ENCODE measurements at places on chromosomes 3 and 15. TPM values are rescaled to one million over a fixed set of nuclear protein-coding genes. Genes with fewer than 3 reads are reported as not detected.

DNA sequence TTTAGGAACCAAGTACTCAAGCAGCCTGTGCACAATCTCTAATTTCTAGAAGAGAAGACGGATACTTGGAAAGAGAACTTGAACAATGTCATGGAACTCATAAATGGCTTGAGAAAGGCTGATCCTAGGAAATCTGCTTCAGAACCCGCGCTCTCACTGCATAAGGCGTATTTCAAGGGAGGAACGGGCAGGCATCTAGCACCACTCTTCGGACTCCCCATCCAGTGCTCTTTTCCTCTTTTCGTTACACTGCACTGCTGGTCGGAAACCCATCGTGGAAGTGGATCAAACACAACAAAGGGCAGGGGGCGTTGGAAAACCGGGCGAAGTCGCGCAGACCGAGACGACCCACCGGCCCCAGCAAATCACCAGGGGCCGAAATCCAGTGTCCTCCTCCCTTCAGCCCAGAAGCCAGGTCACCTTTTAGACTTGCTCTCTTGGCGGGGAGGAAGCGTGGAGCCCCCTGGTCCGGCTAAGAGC, 539 bp upstream of the TLNRD1 start:
- H3K4me1 ChIP-seq: peaks cover 10% of the 10 kb centered on the region
- peaks cover 4% of the 10 kb centered on the region for H3K36me3 ChIP-seq
- H3K27me3 ChIP-seq: peaks cover 30% of the 10 kb centered on the region
- no peak for DNase-seq

GRCh38 chr15:45274636-45275380, 22.8 kb downstream of the SLC28A2 start:
- DNase-seq: no peak
- H3K27me3 ChIP-seq: peaks cover 14% of the 10 kb centered on the region
- no peaks in the 10 kb centered on the region for H3K36me3 ChIP-seq
- H3K4me3 ChIP-seq: no peak overlapping the region

DNA sequence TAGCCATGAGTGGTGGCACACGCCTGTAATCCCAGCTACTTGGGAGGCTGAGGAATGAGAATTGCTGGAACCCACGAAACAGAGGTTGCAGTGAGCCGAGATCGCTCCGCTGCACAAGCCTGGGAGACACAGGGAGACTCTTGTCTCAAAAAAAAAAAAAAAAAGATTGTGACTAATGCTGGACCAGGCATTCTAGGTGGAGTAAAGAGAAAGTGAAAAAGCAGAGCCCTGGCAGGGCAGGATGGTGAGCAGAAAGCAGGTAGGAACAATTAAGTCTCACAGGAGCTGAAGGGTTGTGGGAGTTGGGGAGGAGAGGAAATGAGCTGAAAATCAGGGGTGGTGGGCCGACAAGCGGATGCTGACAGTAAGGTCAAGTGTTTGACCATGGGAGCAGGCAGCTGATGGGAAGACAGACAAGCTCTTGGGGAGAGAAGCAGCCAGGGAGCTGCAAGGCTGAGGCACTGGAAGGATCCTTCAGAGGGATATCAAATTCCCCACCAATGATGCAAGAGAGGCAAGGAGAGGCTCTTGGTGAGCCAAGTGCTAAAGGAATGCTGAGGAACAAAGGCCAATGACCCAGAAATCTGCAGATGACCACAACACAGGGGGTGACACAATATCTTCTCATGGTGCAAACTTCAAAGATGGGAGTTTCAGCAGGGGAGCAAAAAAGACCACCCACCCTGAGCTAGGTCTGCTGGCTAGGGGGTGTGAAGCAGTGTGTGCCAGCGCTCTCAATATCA, 251.1 kb downstream of the ULK4 start:
- DNase-seq: peak; percentile 25
- H3K36me3 ChIP-seq: no peaks in the 10 kb centered on the region
- H3K27me3 ChIP-seq: no peaks in the 10 kb centered on the region
- no peaks in the 10 kb centered on the region for H3K4me1 ChIP-seq
- H3K27ac ChIP-seq: no peak overlapping the region

- H3K27ac ChIP-seq: no peak overlapping the region
- no peaks in the 10 kb centered on the region for H3K36me3 ChIP-seq
- no peak for DNase-seq
- H3K4me3 ChIP-seq: no peak overlapping the region
Observed at GRCh38 chr15:62455441-62455921, 290.4 kb upstream of the C2CD4B start.

GRCh38 chr3:159938714-159939113, 49.9 kb upstream of the IL12A start:
- no peak overlapping the region for H3K27ac ChIP-seq
- DNase-seq: no peak
- H3K4me1 ChIP-seq: peaks cover 4% of the 10 kb centered on the region
- H3K27me3 ChIP-seq: no peaks in the 10 kb centered on the region
- H3K36me3 ChIP-seq: no peaks in the 10 kb centered on the region

Gene FBXW12
- total RNA-seq: 0.82 TPM

Data from neural progenitor cell (in vitro differentiated cells).